NCI-H345 (cell line): ENCODE measurements at places on chromosomes 16 and 17.

DNA sequence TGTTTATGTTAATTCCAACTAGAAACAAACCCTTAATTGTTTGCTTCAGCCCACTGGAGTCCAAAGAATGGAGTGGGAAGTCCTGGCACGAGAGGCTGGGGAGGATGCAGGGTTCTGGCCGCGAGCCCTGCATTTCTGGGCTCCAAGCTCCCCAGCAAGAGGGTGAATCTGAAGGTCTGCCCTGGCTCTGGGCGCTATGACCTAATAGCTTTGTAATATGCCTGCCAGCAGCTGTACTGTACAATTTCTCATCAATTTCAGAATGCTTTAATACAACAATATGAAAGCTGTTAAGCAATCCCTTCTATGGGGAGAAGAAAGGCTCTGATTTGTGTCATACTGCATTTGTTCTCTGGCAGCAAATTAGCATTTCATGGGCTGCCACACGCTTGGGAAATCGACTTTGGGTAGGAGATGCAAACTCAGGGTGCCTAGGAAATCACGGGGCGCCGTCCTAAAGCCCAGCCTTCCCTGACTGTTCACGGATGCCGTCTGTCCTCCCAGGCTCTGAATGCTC lies 43.8 kb downstream of the NDEL1 start:
- no peak for DNase-seq

GRCh38 chr17:65290056-65290455 lies 152.9 kb downstream of the RGS9 start:
- DNase-seq = no peak

DNA sequence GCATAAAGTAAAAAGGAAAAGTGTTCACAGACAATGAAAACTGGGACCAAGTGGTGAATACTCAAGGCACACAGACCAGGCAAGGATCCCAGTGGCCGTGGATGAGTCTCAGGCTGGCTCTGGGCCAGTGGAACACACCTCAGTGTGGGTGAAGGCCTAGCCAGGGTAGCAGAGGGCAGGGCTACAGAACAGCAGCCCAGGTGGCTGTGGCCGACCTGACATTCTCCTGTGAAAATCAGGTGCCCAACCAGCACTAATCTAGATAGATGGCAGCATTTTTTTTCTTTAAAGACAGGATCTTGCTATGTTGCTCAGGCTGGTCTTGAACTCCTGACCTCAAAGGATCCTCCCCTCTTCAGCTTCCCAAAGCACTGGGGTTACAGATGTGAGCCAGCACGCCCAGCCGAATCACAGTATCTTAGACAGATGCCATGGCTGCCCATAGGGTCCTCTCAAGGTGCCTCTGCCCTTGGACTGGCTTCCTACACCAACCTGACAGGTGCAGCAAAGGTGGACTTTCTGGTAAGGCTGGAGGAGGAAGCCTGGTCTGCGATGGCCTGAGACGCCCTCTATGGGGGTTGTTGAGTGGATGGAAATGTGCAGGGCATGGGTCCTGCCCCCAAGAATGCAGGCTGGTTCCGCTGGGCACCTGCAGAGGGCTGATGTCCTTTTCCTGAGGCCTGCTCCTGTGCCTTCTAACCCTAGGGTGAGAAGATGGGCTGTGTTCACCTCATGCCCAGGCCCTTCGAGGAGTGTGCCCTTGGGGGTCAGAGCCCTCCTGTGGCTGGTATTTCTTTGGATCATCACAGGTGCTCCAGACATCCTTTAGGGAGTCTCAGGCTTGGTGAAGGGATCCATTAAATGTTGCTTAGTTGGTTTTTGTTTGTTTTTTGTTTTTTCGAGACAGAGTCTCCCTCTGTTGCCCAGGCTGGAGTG lies 3.8 kb upstream of the P4HB start:
- no peak for DNase-seq

DNA sequence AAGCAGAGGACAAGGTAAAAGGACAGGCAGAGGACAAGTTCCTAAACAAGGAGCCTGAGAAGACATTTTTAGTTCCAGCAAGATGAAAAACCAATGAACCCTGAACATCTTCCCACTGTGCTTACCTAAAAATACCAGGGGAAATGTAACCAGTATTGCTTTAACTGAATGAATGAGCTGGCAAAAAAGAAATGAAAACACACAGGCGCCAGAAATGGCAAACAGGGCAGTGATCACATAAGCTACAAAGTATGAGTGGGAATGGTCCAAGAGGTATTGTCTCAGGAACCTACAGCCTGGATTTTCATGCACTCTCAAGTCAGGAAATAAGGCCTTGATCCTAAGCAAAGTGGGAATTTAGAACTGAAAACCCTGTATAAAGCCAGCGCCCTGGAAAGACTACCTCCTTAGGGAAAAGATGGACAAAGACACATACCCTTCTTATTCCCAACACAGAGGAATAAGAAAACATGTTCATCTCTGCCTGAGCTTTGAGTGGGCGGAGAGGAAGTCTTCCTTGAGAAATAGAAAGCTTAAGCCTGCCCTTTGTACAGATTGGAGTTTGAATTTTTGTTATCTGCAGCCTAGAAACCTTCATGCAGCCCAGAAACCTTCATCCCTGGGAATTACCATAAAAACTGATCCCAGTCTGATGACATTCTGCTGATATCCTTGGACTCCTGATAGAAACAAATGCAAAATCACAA lies 2.1 kb downstream of the CMTM2 start:
- DNase-seq = no peak

- DNase-seq = no peak
Measured at GRCh38 chr16:85042167-85042526, 14.6 kb downstream of the KIAA0513 start.

DNA sequence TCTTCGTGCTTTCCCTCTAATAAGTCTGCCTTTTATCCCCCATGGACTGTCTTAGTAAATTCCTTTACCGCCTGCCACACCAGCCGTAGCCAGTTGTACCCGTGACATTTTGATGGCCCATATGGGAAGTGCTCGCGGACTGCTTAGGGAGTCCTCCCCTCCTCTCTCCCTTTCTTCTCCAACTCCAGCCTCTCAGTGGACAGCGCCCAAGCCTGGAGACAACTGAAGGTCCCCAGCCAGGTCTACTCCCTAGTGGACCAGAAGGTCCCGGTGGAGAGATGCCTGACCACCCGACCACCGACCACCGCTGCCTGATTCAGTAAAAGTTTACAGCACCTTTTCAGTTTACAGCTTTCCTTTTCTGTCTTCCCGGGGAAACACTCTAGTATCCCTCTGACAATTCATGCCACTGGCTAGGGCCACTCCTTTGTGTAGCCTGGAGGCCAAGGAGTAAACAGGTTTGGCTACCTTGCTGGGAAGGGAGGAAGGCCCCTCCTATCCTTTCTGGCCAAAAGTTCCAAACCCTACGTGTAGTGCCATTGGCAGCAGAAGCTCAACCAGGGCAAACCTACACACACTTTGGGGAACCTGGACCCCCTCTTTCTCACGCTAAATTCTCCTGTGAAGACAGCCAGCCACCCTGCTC lies 18.0 kb downstream of the CTRB2 start:
- DNase-seq = no peak

DNA sequence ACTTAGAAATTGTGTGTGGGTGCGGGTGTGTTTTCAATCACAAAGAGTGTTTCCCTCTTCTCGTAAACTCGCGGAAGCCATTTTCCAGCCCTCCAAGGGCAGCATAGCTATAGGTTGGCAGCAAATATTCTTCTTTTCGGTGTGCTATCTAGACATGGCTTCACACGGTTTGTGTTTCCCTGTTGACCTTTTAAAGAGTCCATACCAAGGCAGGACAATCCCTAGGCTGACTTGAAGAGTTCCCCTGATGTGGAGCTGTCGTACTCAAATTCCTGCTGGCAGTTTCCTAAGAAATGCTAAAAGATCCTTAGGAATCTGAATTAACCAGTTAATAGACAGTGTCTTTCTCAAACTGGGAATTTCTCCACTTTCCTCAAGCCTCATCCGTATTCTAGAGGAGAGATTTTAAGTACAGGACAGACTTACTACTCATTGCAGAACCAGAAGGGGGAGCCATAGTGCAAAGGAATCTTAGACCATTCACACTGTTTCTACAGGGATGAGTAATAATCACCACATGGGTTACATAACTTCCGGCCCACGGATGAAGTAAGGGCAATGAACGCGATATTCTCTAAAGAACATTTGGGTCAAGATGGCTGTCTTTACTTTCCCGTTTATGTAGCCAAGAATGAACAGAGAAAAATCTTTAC lies 288.6 kb upstream of the ELAC2 start:
- DNase-seq = no peak

DNA sequence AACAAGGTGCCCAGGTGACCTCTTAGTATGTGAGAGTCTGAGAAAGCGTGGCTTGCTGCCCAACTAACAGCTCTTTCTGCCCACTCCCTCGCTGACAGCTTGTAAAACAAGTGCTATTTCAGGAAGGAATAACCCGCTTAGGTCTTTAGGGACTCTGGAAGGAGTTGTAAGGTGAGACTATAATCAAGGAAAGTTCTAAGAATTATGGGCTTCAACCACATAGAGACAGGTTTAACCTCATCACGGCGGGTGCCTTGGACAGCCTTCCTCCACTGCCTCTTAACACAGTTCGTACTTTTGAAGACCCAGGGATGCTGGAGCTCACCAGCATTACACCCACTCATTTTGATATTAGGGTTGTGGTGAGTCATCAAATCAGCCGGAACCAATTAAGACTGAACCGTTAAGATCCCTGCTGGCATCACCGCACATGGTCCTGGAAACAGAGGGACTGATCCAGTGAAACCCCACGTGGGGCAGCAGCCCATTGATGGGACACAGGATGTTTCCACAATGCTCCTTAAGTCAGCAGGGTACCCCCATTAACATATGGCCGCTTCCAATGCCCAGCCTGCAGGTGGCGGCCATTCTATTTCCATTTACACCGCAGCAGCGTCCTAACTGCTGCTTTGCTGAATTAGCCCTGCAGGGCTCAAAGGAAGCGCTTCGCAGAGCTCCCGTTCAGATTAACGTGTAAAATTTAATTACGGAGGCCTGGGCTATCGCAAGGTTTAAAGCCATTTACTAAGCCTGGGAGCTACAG lies 176.6 kb upstream of the SDK2 start:
- no peak for DNase-seq

DNA sequence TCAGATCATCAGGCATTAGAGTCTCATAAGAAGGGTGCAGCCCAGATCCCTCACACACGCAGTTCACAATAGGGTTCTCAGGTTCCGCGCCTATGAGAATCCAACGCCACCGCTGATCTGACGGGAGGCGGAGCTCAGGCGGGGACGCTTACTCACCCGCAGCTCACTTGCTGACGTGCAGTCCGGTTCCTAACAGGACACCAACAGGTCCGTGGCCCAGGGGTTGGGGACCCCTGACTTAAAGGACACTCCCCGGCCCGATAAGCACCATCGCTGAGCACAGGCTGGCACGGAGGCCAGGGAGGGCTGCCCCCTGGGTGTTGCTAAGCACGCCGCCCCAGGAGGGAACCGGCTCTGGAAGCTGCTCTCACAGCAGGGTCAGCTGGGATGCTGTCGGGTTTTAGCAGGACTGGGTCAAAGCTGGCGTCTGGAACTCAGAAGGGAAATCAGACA lies 30.1 kb upstream of the BAHCC1 start:
- no peak for DNase-seq

- DNase-seq = no peak
Measured at GRCh38 chr17:10197721-10198508, 491 bp downstream of the GAS7 start.

DNA sequence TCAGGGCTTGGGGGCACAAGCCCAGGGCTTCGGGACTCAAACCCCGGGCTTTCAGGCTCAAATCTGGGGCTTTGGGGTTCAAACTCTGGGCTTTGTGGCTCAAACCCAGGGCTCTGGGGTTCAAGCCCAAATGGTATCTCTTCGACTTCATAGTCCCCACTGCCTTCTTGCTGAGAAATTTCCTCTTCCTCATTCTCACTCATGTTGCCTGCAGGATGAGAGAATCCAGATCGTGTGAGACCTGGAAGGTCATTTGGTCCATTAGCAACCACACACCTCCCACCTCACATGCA lies 576 bp downstream of the ZNF768 start:
- no peak for DNase-seq

- DNase-seq = no peak
Measured at GRCh38 chr16:57987441-57988177, 12.9 kb downstream of the ZNF319 start.

GRCh38 chr16:81473558-81473957 lies 28.9 kb downstream of the CMIP start:
- DNase-seq = no peak

GRCh38 chr17:27513849-27514248 lies 57.6 kb downstream of the KSR1 start:
- DNase-seq = no peak

GRCh38 chr17:38815576-38816193 lies 9.4 kb downstream of the CWC25 start:
- no peak for DNase-seq

GRCh38 chr17:50272711-50273653 lies 1.3 kb upstream of the TMEM92 start:
- peak; percentile 50 for DNase-seq

- no peak for DNase-seq
Measured at GRCh38 chr16:888901-889570, 81.7 kb downstream of the LMF1 start.

GRCh38 chr17:7318121-7318860 lies 3.1 kb upstream of the GPS2 start:
- DNase-seq = no peak

GRCh38 chr17:28725660-28726225 lies 290 bp downstream of the TLCD1 start:
- DNase-seq = peak; percentile 80

GRCh38 chr16:22634954-22635353 lies 124.3 kb downstream of the NPIPB5 start:
- no peak for DNase-seq
